Omental fat pad (tissue), 4 donors: ENCODE measurements at places on chromosomes 12 and 14. TPM values are rescaled to one million over a fixed set of nuclear protein-coding genes. Genes with fewer than 3 reads are reported as not detected.

TTC7B gene
- total RNA-seq, result 31.9 TPM

TOMM20L gene
- not detected for total RNA-seq

IGF1 gene
- 248 TPM for total RNA-seq

PWP1 gene
- 105 TPM for total RNA-seq

ASCL1 gene
- 1.4 TPM for total RNA-seq

RBM19 gene
- total RNA-seq, result 25.2 TPM

B4GALNT1 gene
- 0.36 TPM for total RNA-seq

PRH2 gene
- not detected for total RNA-seq
